Temporal lobe (tissue), 4 donors: ENCODE measurements at places on chromosomes 13 and 19. TPM values are rescaled to one million over a fixed set of nuclear protein-coding genes. Genes with fewer than 3 reads are reported as not detected.

The ZNF570 gene
- total RNA-seq, result 20.9 TPM

The KIR2DL1 gene
- not detected for total RNA-seq

The AMER2 gene
- total RNA-seq, result 129 TPM

The SYNGR4 gene
- not detected for total RNA-seq

The IZUMO2 gene
- not detected for total RNA-seq

The ZNF285 gene
- 24.6 TPM for total RNA-seq

The COL4A2 gene
- total RNA-seq, result 54.8 TPM

The C1QTNF9 gene
- total RNA-seq, result not detected

The TECR gene
- 12.0 TPM for total RNA-seq

The TMEM86B gene
- 0.98 TPM for total RNA-seq

The PLIN5 gene
- 1.2 TPM for total RNA-seq

The WDR88 gene
- total RNA-seq, result not detected

The ZNF345 gene
- total RNA-seq, result 26.8 TPM

The PRX gene
- 2.5 TPM for total RNA-seq

The C19orf44 gene
- 4.4 TPM for total RNA-seq

The ZSCAN1 gene
- total RNA-seq, result 2.2 TPM

The FAAP24 gene
- 1.5 TPM for total RNA-seq

The KLK4 gene
- total RNA-seq, result not detected

The LMO7 gene
- 92.2 TPM for total RNA-seq

The MBD3L3 gene
- not detected for total RNA-seq

The CATSPERD gene
- 0.25 TPM for total RNA-seq

The ZNF69 gene
- 27.5 TPM for total RNA-seq

The KLF16 gene
- total RNA-seq, result 3.4 TPM

The ZNF470 gene
- total RNA-seq, result 11.8 TPM

The RAB3A gene
- 44.7 TPM for total RNA-seq

The BCAM gene
- total RNA-seq, result 7.9 TPM

The KCNRG gene
- total RNA-seq, result 11.8 TPM

The UGGT2 gene
- total RNA-seq, result 47.2 TPM

The DNAAF3 gene
- 0.49 TPM for total RNA-seq

The ANGPTL8 gene
- total RNA-seq, result not detected

The KLK7 gene
- total RNA-seq, result not detected

The CYSLTR2 gene
- total RNA-seq, result 3.0 TPM

The CBLC gene
- not detected for total RNA-seq

The CLEC17A gene
- not detected for total RNA-seq

The FPR1 gene
- total RNA-seq, result 1.2 TPM

The MAMSTR gene
- total RNA-seq, result 0.74 TPM

The LMTK3 gene
- 19.4 TPM for total RNA-seq

The JAK3 gene
- total RNA-seq, result 0.98 TPM

The ANKLE1 gene
- total RNA-seq, result 0.74 TPM

The FXYD3 gene
- not detected for total RNA-seq

The NLRP8 gene
- not detected for total RNA-seq

The ZIC5 gene
- 2.0 TPM for total RNA-seq

The SHISA2 gene
- 10.1 TPM for total RNA-seq

The PLPP2 gene
- total RNA-seq, result 1.2 TPM

The UCHL3 gene
- total RNA-seq, result 31.5 TPM

The CGB3 gene
- total RNA-seq, result not detected

The TMEM59L gene
- total RNA-seq, result 42.0 TPM

The KRTDAP gene
- total RNA-seq, result 0.49 TPM

The IL4I1 gene
- not detected for total RNA-seq

The CALR3 gene
- total RNA-seq, result not detected

The EPS8L1 gene
- 4.9 TPM for total RNA-seq

The ZNF418 gene
- 35.9 TPM for total RNA-seq

The DIAPH3 gene
- total RNA-seq, result 6.1 TPM

The ZNF14 gene
- 24.1 TPM for total RNA-seq
